ENCODE measurements at places on chromosomes 16 and 17.

DNA sequence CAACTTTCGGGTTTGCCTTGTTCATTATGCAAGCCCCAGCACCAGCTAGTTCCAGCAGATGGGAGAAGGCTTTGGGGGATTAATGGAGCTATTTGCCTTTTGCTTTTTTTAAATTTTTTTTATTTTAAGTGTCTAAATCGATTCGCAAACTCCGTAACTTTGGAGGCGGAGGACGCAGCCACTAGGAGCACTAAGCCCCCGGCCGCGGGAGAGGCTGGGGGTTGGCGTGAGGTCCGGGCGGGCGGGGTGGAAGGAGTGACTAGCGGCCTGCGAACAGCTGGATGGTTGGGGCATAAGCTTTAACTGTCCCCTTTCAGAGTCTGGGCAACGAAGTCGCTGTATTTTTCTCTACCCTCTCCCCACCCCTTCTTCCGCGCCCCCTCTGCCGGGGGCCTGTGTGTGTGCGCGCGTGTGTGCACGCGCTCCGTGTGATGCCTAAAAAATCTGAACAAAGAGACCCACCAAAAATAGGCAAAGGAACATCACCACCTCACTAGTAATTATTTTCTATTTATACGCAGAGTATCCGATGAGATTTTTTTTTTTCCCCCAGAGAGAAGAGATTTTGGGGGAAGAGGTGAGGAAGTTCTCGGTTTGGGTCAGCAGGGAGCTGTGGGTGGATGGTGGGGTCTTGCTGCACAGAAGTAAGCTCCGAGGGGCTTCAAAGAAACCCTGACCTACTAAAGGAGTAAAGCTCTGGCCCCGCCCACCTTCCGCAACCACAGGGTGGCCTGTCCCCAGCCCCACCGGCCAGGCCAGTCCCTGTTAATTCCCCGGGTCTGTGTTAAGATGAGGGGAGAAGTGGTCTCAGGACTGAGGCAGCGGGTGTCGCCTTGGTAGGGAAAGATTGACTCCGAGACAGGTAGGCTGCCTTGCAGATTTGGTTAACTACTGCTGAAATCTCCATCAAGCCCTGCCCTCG is 2.3 kb downstream of the SHISA9 start:
- DNase-seq = no peak

GRCh38 chr16:80390871-80391489 is 149.8 kb upstream of the DYNLRB2 start:
- DNase-seq = no peak

DNA sequence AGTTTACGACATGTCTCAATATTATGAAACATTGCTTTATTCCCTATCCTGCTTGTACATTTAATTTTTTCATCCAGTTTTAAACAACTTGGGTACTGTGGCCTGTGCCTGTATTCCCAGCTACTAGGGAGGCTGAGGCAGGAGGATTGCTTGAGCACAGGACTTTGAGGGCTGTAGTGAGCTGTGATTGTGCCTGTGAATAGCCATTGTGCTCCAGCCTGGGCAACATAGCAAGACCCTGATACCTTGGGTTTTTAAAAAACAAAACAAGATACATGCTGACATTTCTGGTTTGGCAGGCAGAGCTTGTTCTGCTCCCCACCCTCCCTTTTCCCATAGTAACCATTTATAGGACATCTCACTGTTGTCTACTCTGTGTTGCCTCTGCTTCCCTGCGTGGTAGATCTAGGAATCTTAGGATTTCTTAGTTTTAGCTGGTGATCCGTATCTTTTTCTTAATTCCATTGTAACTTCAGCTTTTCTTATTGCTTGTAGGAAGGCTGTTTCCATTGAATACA is 35.6 kb downstream of the TENT4B start:
- DNase-seq = no peak

- DNase-seq = peak; percentile 12
Observed at GRCh38 chr16:78137782-78138616, 38.5 kb downstream of the WWOX start.

DNA sequence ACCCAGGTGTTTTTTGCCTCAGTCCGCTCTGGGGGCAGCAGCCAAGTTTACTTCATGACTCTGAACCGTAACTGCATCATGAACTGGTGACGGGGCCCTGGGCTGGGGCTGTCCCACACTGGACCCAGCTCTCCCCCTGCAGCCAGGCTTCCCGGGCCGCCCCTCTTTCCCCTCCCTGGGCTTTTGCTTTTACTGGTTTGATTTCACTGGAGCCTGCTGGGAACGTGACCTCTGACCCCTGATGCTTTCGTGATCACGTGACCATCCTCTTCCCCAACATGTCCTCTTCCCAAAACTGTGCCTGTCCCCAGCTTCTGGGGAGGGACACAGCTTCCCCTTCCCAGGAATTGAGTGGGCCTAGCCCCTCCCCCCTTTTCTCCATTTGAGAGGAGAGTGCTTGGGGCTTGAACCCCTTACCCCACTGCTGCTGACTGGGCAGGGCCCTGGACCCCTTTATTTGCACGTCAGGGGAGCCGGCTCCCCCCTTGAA is 2.1 kb upstream of the C17orf107 start:
- no peak for DNase-seq

- DNase-seq = no peak
Observed at GRCh38 chr17:9170853-9171252, 149.5 kb downstream of the NTN1 start.

DNA sequence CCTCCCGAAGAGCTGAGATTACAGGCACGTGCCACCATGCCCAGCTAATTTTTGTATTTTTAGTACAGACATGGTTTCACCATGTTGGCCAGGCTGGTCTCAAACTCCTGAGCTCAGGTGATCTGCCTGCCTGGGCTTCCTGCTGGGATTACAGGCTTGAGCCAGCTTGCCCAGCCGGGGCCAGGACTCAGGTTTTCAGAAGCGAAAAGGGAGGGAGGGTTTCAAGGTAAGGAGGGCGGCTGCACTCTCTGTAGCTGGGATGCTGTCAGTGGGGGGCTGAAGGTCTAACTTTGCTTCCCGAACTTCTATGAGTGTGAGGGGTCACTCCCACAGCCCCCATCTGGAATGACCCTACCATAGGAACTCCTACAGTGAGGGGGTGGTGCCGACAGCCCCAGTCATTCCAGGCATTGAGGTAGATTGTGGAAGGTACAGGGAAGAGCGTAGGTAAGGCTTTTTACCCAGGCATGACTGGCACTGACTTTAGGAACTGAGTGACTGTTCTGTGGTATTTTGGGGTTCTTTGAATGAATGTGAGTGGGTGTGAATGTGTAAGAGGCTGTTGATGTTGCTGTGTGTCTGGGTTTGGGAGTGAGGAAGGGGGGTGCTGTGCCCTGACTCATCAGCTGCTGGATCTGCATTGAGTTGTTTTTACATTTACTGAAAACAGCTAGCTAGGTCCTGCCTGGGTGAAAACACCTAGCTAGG is 3.8 kb upstream of the C1QL1 start:
- no peak for DNase-seq

GRCh38 chr17:20254541-20254940 is 212.8 kb downstream of the LGALS9B start:
- DNase-seq = no peak

- no peak for DNase-seq
Observed at GRCh38 chr17:81832608-81833159, 407 bp downstream of the MCRIP1 start.

DNA sequence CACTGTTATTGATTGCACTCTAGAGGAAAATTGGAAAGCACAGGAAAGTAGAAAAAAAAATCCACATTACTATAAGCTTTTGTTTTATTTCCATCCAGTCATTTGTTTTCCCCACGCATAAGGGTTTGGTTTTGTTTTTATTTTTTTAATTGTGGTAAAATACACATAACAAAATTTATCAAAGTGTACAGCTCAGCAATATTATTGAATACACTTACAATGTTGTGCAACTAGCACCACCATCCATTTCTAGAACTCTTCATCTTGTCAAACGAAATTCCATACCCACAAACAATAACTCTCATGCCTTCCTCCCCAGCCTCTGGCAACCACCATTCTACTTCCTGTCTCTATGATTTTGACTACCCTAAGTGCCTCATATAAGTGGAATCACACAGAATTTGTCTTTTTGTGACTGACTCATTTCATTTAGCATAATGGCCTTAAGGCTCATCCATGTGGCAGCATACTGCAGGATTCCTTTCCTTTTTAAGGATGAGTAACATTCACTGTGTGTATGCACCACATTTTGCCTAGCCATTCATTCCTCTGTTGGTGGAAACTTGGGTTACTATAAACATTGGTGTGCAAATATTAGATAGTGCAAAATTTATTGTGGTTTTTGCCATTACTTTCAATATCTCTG is 11.1 kb downstream of the SPPL2C start:
- no peak for DNase-seq

DNA sequence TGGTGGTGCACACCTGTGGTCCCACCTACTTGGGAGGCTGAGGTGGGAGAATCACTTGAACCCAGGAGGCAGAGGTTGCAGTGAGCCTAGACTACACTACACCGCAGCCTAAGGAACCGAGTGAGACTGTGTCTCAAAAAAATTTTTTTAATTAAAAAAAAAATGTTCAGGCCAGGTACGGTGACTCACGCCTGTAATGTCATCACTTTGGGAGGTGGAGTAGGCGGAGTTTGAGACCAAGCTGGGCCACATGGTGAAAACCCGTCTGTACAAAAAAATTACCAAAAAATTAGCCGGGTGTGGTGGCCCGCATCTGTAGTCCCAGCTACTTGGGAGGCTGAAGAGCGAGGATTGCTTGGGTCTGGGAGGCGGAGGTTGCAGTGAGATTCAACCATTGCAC is 3.6 kb upstream of the FAM222B start:
- DNase-seq = no peak

DNA sequence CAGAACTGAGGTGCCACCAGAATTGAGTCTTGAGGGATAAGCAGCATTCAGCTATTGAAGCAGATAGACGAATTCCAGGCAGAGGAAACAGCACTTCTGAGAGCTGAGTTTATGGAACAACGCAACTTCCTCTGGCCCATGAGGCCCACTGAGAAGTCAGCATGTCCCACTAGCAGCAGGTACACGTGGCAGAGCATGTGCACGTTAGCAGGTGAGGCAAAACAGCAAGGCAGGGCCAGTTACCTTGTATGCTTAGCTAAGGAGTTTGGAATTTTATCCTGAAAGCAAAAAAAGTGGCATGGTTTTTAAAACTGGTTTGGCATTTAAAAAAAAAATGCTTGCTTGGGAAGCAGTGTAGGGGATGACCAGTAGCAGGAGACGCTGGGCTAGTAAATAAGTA is 305.6 kb downstream of the CPPED1 start:
- no peak for DNase-seq

- peak; percentile 71 for DNase-seq
Observed at GRCh38 chr17:39235555-39236449, 10.1 kb upstream of the STAC2 start.

DNA sequence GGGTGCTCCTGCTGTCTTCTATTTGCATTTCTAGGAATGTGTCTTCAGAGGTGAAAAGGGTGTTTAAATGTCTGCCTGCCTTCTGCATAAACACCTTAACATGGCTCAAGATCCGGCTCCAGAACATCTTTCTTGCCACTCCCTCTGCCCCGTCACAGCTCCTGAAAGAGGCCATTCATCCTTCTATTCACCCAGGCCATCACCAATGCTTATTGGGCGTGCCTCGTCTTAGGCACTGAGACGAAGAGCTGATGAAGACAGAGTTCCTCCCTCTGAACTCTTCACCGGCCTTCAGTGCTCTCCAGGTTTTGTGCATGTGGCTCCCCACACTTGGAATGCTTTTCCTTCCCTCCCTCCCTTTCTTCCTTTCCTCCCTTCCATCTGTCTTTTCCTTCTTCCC is 386.7 kb downstream of the UTP18 start:
- no peak for DNase-seq

GRCh38 chr16:82582975-82583374 is 43.8 kb upstream of the CDH13 start:
- DNase-seq = no peak

- no peak for DNase-seq
Observed at GRCh38 chr16:9357829-9358228, 266.4 kb downstream of the HAPSTR1 start.

- DNase-seq = no peak
Observed at GRCh38 chr16:84650062-84650991, 2.0 kb downstream of the KLHL36 start.

DNA sequence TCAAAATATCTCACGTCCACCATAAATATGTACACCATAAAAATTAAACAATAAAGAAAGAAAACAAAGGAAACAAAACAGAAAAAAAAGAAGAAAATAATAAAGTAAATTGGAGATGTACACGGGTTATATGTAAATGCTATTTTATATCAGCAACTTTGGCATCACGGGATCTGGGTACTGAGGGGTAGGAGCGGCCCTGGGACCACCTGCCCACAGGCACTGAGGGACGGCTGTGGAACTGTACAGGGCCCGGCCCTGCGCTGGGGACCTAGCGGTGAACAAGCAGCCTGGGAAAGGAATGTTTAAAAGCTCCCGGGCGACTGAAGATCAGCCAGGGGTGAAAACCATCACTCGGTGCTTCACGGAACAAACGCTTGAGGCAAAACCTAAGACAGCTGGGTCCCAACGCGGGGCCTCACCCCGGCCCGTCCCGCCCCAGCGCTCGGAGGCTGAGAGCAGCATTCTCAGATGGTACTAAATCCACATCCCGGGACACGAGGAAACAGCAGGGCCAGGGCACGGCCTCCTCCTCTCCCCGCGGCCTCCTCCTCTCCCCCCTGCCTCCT is 31.2 kb downstream of the NXN start:
- DNase-seq = no peak

GRCh38 chr16:10525214-10525825 is 55.1 kb downstream of the EMP2 start:
- DNase-seq = no peak

DNA sequence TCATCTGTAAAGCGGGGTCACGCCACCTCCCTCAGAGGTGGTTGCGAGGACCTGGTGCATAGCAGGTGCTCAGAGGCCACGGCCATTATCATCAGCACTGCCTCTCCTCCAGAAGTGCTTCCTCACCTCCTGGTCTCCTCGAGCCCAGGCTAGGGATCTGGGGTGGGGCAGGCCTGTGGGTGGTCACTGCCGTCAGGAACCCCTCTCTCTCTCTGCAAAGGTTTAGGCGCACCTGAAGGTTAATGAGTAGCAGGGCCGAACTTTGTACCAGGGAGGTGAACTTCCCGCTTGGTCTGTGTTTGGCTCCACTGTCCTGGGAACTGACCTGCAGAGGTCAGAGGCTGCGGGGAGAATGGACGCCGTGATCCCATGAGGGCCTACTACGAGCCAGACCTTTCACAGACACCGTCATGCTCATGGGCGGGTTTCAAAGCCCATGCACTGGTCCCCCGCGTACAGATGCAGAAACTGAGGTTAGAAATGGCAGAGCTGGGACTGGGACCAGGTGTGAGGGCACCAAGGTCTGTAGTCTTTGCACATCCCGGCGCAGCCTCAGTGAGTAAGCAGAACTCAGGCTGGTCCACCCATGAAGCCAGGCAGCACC is 13.8 kb downstream of the JUP start:
- DNase-seq = no peak

GRCh38 chr17:57017625-57018024 is 39.7 kb downstream of the SCPEP1 start:
- no peak for DNase-seq

DNA sequence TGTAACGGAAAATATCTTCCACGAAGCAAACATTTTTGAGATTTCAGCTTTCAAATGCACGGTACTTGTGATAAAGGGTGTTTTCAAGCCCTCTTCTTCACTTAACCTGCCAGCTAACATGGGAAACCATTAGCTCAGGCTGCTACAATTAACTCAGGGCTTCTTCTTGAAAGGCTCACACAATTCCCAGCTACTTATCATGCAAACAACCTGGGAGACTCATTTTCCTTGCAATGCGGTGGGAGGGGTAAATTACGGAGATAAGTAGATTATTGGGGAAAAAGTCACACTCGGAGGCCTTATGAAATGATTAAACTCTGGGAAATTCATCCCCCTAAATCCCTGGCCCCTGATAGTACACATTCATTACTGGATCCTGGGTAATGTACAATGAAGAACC is 266.4 kb downstream of the STX8 start:
- DNase-seq = no peak
